Activated CD8-positive, alpha-beta memory T cell treated with anti-CD3 and anti-CD28 coated beads for 4 hours (primary cell): ENCODE measurements at places on chromosomes 12 and 14.

GRCh38 chr12:19474147-19474546, 34.9 kb downstream of the AEBP2 start:
- no peak for DNase-seq

DNA sequence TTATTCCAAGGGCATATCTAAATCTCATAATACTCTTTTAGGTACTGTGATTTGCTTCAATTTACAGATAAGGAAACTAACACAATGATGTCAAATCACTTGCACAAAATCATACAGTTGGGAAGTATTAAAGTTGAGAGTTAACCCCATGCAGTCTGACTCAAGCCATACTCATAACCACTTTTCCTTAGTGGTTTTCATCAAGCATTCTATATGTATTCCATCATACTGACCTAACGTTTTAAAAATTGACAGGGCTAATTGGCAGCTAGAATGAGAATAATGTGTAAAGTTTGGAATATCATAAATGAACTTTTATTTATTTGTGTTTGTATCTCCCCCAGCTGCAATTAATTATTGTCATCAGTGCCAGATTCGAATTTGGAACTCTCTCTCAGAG, 20.9 kb downstream of the PUS7L start:
- no peak for DNase-seq

- DNase-seq = no peak
These were observed 158.4 kb downstream of the KLHL28 start for GRCh38 chr14:44803239-44803905.

DNA sequence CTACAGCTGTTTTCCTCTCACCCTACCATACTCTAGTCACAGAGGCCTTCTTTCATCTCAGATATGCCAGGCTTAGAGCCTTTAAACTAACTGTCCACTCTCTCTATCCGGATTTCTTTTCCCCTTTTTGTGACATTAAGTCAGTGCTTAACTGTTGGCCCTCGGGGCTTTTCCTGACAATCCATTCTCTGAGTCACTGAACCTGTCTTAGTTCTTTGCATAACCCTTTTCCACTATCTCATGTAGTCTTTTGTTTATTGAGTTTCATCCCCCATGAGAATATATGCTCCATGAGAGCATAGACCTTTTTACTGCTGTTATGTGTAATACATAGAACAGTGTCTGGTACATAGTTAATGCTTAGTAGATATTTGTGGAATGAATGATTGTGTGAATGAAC, 68.7 kb downstream of the PLEKHA5 start:
- no peak for DNase-seq

GRCh38 chr12:73935817-73936216, 601.8 kb upstream of the ATXN7L3B start:
- no peak for DNase-seq
